ENCODE measurements at places on chromosomes 4 and X. TPM values are rescaled to one million over a fixed set of nuclear protein-coding genes. Genes with fewer than 3 reads are reported as not detected.

- H3K4me1 ChIP-seq, result peaks cover 9% of the 10 kb centered on the region
- H3K36me3 ChIP-seq, result no peaks in the 10 kb centered on the region
These were observed 553 bp downstream of the SLC16A2 start for GRCh38 chrX:74421740-74422352.

DNA sequence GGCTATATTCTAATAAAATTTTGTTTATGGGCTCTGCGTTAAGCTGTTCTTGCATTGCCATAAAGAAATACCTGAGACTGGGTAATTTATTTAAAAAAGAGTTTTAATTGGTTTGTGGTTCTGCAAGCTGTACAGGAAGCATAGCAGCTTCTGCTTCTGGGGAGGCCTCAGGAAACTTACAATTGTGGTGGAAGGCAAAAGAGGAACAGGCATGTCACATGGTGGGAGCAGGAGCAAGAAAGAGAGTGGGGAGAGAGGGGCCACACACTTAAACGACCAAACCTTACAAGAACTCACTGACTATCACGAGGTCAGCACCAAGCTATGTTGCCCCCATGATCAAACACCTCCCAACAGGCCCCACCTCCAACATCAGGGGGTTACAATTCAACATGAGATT lies 74.0 kb downstream of the FHDC1 start:
- H3K36me3 ChIP-seq, result no peaks in the 10 kb centered on the region
- H3K27ac ChIP-seq, result no peak overlapping the region
- no peak for DNase-seq
- H3K27me3 ChIP-seq, result no peaks in the 10 kb centered on the region

The BEX1 gene
- 36.2 TPM for total RNA-seq

DNA sequence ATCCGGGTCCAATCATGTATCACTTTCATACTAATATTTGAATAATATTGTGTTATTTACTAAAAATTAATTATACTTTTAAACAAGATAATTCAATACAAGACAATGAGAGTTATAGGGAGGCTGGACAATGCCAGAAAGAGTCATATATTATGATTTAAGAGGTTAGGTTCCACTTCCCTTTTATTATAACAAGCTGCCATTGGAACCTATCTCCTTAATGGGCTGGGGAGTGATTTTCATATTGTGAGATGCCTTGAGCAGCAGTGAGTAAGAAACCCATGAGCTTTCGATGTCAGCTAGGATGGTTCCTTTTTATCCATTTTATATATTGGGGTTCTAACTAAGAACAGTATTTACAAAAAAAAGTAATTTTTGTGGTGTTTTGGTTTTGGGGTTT lies 91.8 kb downstream of the MAB21L2 start:
- H3K4me1 ChIP-seq, result peaks cover 1% of the 10 kb centered on the region
- no peaks in the 10 kb centered on the region for H3K27me3 ChIP-seq
- no peaks in the 10 kb centered on the region for H3K36me3 ChIP-seq
- H3K27ac ChIP-seq, result no peak overlapping the region
- DNase-seq, result no peak

The CDS1 gene
- total RNA-seq, result 17.8 TPM

- H3K4me1 ChIP-seq, result peaks cover 21% of the 10 kb centered on the region
- no peak for DNase-seq
- no peak overlapping the region for H3K4me3 ChIP-seq
- H3K27me3 ChIP-seq, result no peaks in the 10 kb centered on the region
- peak overlapping the region; percentile 59 for H3K27ac ChIP-seq
- H3K36me3 ChIP-seq, result no peaks in the 10 kb centered on the region
These were observed 4.8 kb upstream of the FBXL5 start for GRCh38 chr4:15659768-15660570.

DNA sequence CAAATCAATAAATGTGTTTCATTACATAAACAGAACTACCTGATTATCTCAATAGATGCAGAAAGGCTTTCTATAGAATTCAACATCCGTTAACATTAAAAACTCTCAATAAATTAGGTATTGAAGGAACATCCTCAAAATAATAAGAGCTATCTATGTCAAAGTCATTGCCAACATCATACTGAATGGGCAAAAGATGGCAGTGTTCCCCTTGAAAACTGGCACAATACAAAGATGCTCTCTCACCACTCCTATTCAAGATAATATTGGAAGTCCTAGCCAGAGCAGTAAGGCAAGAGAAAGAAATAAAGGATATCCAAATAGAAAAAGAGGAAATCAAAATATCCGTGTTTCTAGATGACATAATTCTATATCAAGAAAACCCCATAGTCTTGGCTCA lies 466.4 kb downstream of the MAGEE1 start:
- no peaks in the 10 kb centered on the region for H3K27me3 ChIP-seq
- no peaks in the 10 kb centered on the region for H3K4me1 ChIP-seq
- H3K36me3 ChIP-seq, result no peaks in the 10 kb centered on the region
- DNase-seq, result no peak
- no peak overlapping the region for H3K27ac ChIP-seq

DNA sequence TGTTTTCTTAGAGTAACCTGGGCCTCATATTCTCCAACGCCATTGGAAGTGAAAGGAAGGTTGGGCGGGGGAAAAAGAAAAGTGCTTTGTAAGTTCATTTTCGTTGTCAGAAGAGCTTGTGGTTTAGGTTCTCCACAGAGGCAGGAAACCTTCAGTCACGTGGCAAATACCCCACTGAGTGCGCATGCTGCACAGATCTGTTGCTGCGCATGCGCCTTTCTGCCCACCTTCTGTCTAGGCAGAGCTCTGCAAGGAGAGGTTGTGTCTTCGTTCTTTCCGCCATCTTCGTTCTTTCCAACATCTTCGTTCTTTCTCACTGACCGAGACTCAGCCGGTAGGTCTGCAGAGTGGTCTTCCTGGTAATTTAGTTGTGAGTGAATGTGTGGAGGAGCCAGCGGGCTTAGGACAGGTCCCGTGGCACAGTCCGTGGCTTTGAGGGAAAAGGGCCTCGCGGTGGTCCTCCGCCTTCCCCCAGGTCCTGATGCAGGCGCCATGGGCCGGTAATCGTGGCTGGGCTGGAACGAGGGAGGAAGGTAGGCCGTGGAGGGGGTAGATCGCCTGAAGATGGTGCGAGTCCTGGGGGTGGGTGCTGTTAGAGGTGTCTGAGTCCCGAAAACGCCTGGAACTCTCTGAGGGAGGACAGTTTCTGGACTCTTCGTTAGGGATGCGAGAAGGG lies at the start of gene PAGE5:
TSS of gene PAGE5 (plus strand) at position 228 of the 676 bp plus-strand sequence. CDS start 1,037 bp downstream, outside the sequence.
- H3K4me1 ChIP-seq, result no peaks in the 10 kb centered on the region
- H3K27me3 ChIP-seq, result peaks cover 29% of the 10 kb centered on the region
- H3K27ac ChIP-seq, result no peak within 1 kb of the TSS
- DNase-seq, result no peak
- H3K36me3 ChIP-seq, result no peaks in the 10 kb centered on the region
- H3K4me3 ChIP-seq, result no peak within 1 kb of the TSS

DNA sequence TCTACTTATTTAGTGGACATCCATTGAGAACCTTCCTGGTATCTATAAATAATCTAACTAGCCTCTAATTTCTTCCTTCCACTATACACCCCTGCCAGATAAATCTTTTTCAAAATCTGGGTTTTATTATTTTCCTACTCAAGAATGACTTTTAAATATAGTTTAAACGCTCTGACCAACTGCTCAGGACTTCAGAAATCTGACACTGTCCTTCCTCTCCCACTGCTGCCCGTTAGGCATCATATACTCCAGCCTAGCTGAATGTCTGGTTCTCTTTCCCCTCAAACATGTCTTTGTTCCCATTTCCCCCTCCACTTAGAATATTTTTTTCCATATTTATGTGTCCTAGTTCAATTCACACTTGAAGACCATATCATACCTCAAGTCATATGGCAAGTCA lies 35.2 kb upstream of the CBLL2 start:
- no peaks in the 10 kb centered on the region for H3K4me1 ChIP-seq
- no peak for DNase-seq
- peaks cover 16% of the 10 kb centered on the region for H3K27me3 ChIP-seq
- H3K4me3 ChIP-seq, result no peak overlapping the region

Data from adrenal gland (tissue), 19 donors.